Substantia nigra (tissue), 51 donors: ENCODE measurements at places on chromosomes 12 and 14.
A peak's percentile ranks its signal among the peaks of the same experiment; 100 is the strongest.

GRCh38 chr12:19967001-19967400, 401.3 kb upstream of the PDE3A start:
- no peak for DNase-seq

DNA sequence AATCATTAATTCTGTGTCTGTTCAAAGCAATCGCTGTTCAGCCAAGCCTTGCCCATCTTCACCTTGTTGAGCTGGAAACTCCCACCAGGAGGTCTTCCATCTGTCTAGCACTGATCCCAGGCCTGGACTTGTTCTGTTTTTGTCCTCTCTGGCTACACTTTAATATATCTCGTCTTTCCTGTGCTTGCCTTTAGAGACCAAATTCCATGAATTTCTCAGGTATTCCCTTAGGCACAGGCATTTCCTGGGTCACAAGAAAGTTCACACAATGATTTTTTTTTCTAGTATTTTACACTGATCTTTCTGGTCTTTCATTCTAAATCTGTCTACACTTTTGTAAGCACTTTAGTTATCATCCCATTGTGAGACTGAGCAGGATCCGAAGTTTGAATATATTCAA, 116.4 kb upstream of the CCND2 start:
- no peak for DNase-seq

- no peak for DNase-seq
These were observed 6.3 kb upstream of the LTBP2 start for GRCh38 chr14:74618078-74618952.

- DNase-seq: no peak
These were observed 64.6 kb downstream of the BEGAIN start for GRCh38 chr14:100522616-100523099.

- DNase-seq: no peak
These were observed 311.1 kb upstream of the DIO2 start for GRCh38 chr14:80522411-80522810.

GRCh38 chr12:33587784-33588712, 148.4 kb upstream of the SYT10 start:
- DNase-seq: no peak

GRCh38 chr14:61460718-61461611, 139.6 kb downstream of the PRKCH start:
- DNase-seq: no peak

GRCh38 chr12:113082486-113083148, 26.1 kb downstream of the DTX1 start:
- DNase-seq: no peak

DNA sequence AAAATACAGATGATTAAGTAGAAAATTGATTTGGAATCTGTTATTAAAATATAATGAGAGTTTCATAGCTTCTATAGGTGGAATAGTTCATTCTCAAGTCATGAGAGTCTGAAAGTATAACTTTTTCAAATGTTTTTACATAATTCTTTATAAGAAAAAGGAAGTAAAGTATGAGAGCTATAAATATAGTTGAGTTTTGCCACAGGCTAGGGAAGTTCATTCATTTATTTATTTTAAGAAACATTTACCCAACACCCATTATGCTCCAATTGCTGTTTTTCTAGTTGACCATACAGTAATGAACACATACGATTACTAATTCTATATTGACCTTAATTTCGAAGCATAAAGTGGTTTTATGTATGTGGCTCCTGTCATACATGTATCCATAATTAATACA, 24.8 kb downstream of the LRRIQ1 start:
- no peak for DNase-seq

DNA sequence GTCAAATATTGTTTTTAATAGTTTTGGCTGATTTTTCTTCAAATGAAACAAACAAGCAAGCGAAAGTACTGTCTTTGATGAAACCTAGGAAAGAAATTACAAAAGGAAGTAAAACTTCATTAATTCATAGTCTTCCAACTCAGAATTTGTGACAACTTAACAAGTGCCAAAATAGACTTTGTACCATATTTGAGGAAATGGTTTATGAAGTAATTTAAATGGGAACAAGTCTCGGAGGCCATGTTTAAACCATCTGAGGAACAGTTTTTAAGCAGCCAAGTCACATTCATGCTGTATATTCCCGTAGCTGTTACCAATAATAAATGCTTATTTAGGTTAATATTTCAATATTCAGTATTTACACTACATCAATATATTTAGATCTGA, 745 bp upstream of the ARHGDIB start:
- no peak for DNase-seq

DNA sequence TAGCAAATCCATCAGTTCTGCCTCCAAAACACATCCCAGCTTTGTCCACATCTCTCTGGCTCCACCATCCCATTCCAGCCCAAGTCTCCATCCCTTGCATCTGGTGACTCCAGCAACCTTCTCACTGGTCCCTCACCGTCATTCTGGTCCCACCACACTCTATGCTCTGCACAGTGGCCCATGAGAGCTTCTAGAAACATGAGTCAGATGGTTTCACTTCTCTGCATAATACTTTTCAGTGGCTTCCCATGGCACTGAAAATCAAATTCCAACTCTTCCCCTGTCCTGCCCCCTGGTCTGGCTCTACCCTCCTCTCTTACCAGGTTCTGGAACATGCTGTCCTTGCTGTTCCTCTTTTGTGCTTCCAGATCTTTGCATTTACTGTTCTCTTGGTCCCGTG, 17.2 kb upstream of the C12orf76 start:
- no peak for DNase-seq

GRCh38 chr12:69978020-69978419, 153.0 kb downstream of the MYRFL start:
- no peak for DNase-seq

- no peak for DNase-seq
These were observed 57.0 kb downstream of the SMUG1 start for GRCh38 chr12:54131641-54132280.

- DNase-seq: no peak
These were observed 24.3 kb downstream of the MOAP1 start for GRCh38 chr14:93160353-93160801.

- peak; percentile 5 for DNase-seq
These were observed 33.3 kb upstream of the MSI1 start for GRCh38 chr12:120402217-120402616.

DNA sequence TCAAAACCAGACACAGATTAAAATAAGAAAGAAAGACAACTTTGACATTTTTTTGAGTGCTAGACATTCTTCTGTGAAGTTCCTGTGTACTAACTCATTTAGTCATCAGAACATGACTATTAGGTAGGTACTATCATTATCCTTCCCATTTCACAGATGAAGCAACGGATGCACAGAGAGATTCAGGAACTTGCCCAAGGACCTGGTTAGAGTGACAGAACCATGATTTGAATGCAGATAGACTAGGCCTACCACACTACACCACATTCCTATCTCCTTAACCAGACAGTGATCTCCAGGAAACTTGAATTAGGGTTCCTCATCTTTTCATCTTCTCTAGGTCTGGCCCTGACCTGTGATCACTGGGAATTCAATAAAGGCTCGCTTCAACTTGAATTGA, 54.4 kb upstream of the MED13L start:
- no peak for DNase-seq

GRCh38 chr14:56648508-56649301, 69.1 kb downstream of the TMEM260 start:
- DNase-seq: no peak

DNA sequence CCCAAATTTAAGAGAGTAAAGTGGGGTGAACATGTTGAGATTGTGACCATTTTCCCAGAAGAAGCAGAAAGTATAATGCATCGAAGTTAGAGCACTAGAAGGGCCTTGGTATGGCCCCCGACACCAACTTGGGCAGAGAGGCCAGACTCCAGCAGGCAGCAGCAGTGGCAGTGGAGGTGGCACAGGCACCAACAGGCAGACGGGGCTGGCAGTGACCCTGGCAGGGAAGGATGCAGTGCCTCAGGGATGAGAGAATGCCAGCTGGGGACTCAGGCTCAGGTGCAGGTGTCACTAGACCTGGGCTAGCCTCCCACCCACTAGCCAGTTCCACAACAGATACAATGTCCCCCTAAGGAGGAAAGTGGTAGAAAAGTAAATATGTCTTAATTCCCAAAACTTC, 27.7 kb upstream of the AMIGO2 start:
- no peak for DNase-seq

GRCh38 chr12:105554223-105554678, 223.8 kb downstream of the C12orf75 start:
- no peak for DNase-seq

DNA sequence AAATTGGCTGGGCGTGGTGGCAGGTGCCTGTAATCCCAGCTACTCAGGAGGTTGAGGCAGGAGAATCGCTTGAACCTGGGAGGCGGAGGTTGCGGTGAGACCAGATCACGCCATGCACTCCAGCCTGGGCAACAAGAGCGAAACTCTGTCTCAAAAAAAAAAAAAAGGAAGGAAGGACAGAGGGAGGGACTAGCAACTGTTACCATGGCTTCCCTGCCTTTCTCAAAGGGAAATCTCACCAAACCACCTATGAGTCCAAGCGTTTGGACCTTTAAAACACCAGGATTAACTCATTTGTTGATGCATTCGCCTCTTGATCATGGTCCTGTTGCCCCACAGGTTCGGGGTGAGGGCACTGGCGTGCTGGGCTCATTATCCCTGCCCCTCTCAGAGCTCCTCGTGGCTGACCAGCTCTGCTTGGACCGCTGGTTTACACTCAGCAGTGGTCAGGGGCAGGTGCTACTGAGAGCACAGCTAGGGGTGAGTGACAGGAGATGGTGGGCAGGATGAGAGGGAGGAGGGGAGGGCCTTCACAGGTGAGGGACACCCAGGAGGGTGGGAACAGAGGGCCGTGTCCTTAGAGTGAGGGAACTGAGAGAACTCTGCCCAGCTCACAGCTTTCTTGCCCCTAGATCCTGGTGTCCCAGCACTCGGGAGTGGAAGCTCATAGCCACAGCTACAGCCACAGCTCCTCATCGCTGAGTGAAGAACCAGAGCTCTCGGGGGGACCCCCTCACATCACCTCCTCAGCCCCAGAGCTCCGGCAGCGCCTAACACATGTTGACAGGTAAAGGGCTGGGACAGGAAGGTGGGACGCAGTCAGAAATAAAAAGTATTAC, 10.2 kb upstream of the MYL6B start:
- DNase-seq: no peak

DNA sequence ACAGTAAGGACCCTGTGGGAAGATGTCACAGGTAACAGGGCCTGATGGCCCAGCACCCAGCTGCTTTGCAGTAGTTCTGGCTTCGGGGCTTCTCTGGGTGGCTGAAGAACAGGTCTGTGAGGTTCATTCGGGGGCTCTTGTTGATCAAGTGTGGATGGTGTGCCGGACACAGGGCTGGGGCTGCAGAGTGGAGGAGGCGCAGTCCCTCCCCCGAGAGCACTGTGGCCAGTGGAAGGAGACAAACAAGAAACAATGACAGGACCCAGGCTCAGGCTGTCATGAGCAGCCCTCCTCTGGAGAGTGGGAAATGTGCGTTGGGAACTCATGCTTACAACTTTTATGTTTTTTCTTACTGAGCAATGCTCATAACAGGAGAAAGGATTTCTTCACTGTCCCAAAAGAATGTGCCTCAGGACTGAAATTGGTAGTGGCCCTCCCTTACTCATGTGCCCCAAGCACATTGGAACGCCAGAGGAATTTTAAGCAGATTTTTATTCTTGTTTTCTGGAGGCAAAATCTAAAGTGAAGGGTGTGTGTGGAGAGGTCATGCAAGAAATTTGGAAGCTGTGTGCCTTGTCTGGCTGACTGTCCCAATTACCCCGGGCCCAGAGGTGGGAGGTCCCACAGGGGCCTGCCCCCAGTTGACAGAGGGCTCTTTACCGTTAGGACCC, 233.8 kb downstream of the CACNA1C start:
- DNase-seq: no peak

DNA sequence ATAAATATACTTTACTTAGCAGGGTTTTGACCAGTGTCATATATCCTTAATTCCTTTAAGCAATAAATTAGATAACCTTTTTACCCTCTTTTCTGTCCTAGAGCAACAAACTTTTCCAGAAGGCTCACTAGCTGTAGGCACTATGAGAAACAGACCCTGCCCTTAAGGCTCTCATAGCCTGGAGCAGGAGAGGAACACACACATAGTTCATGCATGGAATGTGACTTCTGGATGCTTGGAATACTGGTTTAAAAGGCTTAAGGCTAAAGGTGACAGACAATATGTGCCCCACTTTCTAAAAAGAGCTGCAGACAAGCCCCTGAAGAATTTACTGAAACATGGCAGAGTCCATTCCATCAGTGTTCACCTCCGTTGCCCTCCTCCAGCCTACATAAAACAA, 237.2 kb downstream of the TTC8 start:
- no peak for DNase-seq

DNA sequence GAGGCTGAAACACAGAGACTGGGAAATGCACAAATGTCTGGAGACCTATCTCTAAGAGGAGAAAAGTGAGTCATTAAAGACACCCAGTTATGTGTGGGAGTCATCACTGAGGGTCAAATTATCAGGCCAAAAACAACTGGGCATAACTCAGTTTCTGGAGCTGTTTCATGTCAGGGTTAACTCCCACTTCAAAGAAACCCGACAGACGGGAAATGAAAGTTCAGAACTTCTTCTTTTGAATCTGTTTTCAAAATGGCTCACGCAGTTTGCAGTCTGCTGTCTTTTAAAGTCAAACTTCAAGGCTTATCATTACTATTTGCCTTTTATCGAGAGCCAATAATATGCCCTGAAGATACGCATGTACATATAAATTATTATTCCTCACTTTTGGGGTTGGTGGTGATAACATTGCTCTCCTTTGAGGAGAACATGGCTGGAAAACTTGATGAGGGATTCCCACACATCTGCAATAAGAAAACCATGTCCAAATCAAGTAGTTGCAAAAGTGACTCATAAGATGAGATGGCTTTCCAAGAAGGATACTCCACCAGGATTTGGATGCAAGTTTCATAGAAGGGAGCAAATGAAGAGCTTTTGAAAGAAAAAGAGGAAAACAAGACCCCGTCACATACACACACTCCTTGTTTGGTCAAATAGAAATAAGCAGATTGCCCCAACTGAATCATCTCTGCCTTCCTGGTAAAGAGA, 341.4 kb downstream of the ADAMTS20 start:
- DNase-seq: no peak

- no peak for DNase-seq
These were observed 23.3 kb downstream of the NPC2 start for GRCh38 chr14:74469548-74470518.

- no peak for DNase-seq
These were observed 1.1 kb upstream of the ASPG start for GRCh38 chr14:104084251-104085002.

- DNase-seq: no peak
These were observed 72.9 kb downstream of the PRKAB1 start for GRCh38 chr12:119740830-119741229.

DNA sequence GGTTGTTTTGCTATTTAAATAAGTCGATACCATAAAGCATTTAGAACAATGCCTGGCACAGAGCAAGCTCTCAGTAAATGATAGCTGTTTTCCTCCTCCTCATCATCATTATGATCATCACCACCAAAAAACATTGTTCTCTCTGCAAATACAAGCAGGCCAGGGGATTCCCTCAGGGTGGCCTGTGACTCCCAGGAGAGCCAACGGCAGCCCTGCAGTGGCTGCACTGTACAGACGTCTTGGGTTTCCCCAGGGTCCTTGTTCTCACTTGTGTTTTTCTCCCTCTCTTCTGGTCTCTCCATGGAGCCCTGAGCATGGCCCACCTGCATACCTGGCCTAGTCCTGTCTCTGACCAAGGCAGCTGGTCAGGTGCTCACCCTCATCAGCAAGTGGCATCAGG, 290.9 kb upstream of the PWP1 start:
- DNase-seq: no peak

- no peak for DNase-seq
These were observed 45.0 kb upstream of the P2RX7 start for GRCh38 chr12:121087467-121088194.

- DNase-seq: no peak
These were observed 348.5 kb downstream of the NPAS3 start for GRCh38 chr14:33287189-33287588.
